ENCODE measurements at places on chromosomes 6 and 20.
A peak's percentile ranks its signal among the peaks of the same experiment; 100 is the strongest.

GRCh38 chr6:139519571-139520031 lies 145.2 kb upstream of the CITED2 start:
- no peak for DNase-seq

DNA sequence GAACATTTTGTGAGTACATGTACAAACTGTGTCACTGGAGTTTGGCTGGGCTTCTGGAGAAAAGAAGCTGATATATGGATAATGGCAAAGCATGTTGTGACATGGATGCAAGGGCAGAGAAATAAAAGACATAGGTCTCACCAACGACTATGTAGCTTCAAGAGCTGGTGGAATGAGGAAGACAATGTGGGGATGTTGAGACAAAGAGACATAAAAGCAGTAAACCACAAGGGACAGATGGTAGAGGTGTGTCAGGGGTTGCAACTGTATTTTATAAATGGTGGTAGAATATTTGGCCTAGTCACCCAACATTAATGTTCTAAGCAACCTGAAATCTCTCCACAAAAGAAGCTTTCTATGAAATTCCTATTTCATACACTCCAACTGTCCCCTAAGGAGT lies 199.0 kb downstream of the KCNQ5 start:
- DNase-seq, result no peak

GRCh38 chr6:16965689-16966088 lies 136.2 kb upstream of the STMND1 start:
- no peak for DNase-seq

- DNase-seq, result no peak
Observed at GRCh38 chr6:27144740-27145079, 102.8 kb upstream of the PRSS16 start.

- no peak for DNase-seq
Observed at GRCh38 chr6:33391922-33392594, 435 bp downstream of the KIFC1 start.

- DNase-seq, result no peak
Observed at GRCh38 chr20:21396599-21397340, 556 bp downstream of the NKX2-4 start.

GRCh38 chr6:33375143-33375671 lies 16.4 kb upstream of the KIFC1 start:
- no peak for DNase-seq

- peak; percentile 45 for DNase-seq
Observed at GRCh38 chr6:113464960-113465359, 392.2 kb upstream of the MARCKS start.

- no peak for DNase-seq
Observed at GRCh38 chr6:9332241-9332780, 897.0 kb upstream of the SLC35B3 start.

GRCh38 chr6:169190144-169190584 lies 63.5 kb downstream of the THBS2 start:
- no peak for DNase-seq

- no peak for DNase-seq
Observed at GRCh38 chr20:34776177-34776576, 49.3 kb downstream of the NCOA6 start.

GRCh38 chr6:35544769-35545361 lies 32.2 kb upstream of the TULP1 start:
- DNase-seq, result no peak

All from CD4-positive, alpha-beta T cell (primary cell).